Esophagus muscularis mucosa (tissue), 4 donors: ENCODE measurements at places on chromosomes 2 and 18. TPM values are rescaled to one million over a fixed set of nuclear protein-coding genes. Genes with fewer than 3 reads are reported as not detected.

GRCh38 chr2:68748568-68748967 is 14.0 kb downstream of the ARHGAP25 start:
- no peak overlapping the region for H3K27ac ChIP-seq
- peak; percentile 31 for DNase-seq
- H3K4me3 ChIP-seq: no peak overlapping the region
- H3K27me3 ChIP-seq: no peaks in the 10 kb centered on the region

DNA sequence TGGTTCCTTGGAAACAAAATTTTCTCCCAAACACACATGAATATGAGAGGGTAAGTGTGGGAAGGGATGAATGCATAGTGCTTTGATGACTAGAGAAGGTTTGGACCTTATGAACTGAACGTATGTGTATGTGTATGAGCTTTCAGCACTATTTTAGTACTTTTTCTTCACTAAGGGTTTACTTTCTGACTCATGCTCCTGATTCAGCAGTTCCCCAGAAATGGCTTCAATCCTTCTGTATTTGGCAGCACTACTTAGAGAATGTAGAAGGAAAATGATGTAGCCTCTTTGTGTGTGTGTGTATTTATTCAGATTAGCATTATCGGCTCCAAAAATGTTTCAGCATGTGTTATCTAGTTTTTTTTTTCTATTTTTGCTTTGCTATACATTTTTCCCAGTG is 22.2 kb downstream of the KCNJ3 start:
- H3K4me3 ChIP-seq: no peak overlapping the region
- no peak overlapping the region for H3K27ac ChIP-seq
- no peaks in the 10 kb centered on the region for H3K27me3 ChIP-seq

DNA sequence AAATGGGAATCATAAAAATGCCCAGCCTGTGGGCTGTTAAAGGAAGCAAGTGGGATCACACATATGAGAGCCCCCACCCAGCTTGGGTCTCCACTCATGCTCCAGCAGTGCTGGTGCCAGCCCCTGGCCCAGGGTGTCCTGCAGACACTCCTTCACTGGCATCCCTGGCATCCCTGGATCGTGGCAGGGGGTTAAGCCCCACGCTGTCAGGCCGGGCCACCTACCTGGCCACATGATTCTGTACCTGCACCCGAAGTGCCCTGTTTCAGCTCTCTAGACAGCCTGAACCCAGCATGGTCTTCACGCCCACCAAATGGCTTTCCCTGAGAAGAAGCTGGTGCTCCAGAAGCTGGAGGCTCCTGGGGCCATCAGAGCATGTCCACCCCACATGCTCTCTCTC is 137.4 kb downstream of the INHBB start:
- H3K4me3 ChIP-seq: no peak overlapping the region
- no peaks in the 10 kb centered on the region for H3K4me1 ChIP-seq
- H3K36me3 ChIP-seq: no peaks in the 10 kb centered on the region
- H3K27me3 ChIP-seq: no peaks in the 10 kb centered on the region
- DNase-seq: no peak

HOXD4 gene
- total RNA-seq: 2.9 TPM
